ENCODE measurements at places on chromosomes 13 and 19. TPM values are rescaled to one million over a fixed set of nuclear protein-coding genes. Genes with fewer than 3 reads are reported as not detected.
A peak's percentile ranks its signal among the peaks of the same experiment; 100 is the strongest.

- peak; percentile 52 for DNase-seq
Measured at GRCh38 chr19:18340190-18340989, at the start of gene PGPEP1. PGPEP1 (plus strand) TSS chr19:18340598; CDS start chr19:18340682, 84 bp downstream.

- DNase-seq: peak; percentile 85
Measured at GRCh38 chr19:10315335-10316214, at the start of gene FDX2. FDX2 (minus strand) TSS chr19:10316015; CDS start chr19:10315996, 19 bp downstream.

DNA sequence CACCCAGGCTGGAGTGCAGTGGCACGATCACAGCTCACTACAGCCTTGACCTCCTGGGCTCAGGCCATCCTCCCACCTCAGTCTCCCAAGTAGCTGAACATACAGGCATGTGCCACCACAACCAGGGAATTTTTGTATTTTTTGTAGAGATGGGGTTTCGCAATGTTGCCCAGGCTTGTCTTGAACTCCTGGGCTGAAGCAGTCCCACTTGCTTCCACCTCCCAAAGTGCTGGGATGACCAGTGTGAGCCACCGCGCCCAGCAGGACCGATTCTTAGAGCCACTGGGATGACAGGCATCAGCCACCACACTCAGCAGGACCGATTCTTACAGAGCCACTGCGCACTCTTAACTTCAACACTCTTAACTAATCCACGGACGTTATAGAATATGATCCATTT, 54.9 kb upstream of the RANBP3 start:
- DNase-seq: no peak

MED4 gene
- total RNA-seq: 51.8 TPM
